ENCODE measurements at places on chromosomes 4 and X.
A peak's percentile ranks its signal among the peaks of the same experiment; 100 is the strongest.

- DNase-seq, result no peak
Measured at GRCh38 chr4:81883530-81884450, 412.1 kb upstream of the RASGEF1B start.

DNA sequence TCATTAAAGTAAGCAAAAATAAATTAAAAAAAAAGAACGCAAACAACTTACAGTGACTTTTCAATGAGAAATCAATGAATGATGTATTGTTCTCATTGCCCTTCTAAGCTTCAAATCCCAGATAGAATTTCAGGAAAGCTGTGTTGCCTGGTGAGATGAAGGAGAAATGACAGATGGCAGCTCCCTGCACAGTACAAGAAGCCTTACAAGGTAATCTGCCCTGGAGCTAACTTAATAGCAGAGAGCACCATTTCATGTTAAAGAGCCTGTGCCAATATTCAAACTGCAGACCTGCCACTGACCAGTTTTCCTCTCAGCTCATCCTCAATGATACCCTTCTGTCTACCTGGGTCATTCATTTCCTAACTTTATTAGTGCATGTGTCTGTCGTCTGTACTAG is 54.0 kb downstream of the GC start:
- no peak for DNase-seq

GRCh38 chr4:793093-793861 is 32.7 kb downstream of the CPLX1 start:
- DNase-seq, result no peak

- no peak for DNase-seq
Measured at GRCh38 chr4:65393078-65393477, 277.2 kb downstream of the EPHA5 start.

DNA sequence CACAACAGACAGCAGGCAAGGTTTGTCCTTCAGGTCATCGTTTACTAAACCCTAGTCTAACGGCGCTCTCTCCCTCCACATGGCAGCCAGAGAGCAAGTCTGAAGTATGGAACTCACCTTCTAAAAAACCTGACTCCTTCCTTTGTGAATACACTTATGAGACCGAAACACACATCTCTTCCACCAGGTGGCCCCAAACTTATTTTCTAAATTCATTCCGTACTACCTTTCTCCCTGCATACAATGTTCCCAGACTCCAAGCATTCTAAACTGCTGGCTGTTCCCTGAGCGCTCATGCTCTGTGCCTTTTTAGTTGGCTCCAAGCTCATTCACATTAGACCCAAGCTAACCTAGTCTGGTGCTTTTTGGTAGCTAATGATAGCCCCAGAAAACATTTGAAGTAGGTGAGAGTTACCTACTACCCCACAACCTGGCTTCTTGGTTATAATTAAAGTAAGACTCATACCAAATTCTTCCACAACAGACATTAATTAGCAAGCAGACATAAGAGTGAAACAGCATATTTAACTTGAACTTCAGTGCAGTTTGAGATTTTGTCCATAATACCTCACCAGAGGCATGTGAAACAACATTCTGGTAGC is 67.6 kb upstream of the DCLK2 start:
- peak; percentile 74 for DNase-seq

- no peak for DNase-seq
Measured at GRCh38 chrX:55142919-55143310, 54.1 kb downstream of the PAGE2 start.

- DNase-seq, result peak; percentile 54
Measured at GRCh38 chr4:184265546-184266351, 48.1 kb upstream of the ENPP6 start.

DNA sequence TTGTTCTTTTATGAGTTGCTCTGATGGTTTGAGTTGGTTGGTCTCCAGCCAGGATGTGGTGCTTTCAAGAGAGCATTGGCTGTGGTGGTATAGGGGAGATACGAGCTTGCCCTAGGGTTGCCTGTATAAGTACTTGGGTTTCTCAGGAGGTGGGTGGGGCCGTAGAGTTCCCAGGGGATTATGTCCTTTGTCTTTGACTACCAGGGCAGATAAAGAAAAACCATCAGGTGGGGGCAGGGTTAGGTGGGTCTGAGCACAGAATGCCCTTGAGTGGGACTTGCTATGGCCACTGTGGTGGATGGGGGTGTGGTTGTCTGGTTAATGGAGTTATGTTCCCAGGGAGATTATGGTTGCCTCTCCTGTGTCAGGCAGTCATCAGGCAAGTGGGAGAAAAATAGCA is 247.9 kb upstream of the HAND2 start:
- peak; percentile 79 for DNase-seq

DNA sequence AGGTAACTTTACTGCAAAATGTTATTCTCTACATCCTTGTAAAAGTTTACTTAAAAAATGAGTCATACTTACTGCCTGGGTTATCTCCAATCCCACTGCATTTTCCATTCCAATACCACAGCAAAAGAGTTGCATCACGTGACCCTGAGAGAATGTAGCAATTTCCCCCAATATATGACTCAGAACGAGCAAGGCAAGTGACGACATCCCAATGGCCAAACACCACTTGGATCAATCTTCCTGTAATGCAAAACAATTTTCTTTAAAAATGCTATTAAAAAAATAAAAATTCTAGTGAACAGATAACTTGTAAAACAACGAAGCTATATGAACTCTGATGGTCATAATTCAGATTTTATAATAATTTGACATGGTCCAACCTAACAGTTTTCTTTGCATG is 224.3 kb downstream of the DCLK2 start:
- DNase-seq, result no peak

DNA sequence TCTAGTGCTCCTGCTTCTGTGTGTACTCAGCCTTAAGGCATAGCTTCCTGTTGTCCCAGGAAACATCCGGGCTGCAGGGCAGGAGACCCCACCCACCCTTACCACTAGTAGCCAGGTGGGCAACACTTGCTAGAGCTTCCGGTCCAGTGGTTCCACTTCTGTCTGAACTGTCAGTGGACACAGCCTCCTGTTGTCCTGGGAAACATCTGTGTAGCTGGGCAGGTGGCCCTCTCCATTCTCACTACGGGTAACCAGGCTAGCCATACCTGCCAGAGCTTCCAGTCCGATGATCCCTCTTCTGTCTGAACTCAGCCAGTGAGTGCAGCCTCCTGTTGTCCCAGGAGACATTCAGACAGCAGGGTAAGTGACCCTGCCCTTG is 372.2 kb downstream of the INPP4B start:
- DNase-seq, result no peak

- DNase-seq, result no peak
Measured at GRCh38 chr4:175066923-175067627, 148.9 kb downstream of the ADAM29 start.

Data from endodermal cell (in vitro differentiated cells).